HL-60 (cell line): ENCODE measurements at places on chromosomes 1 and 21.

- no peak for DNase-seq
These were observed 379.4 kb upstream of the RUNX1 start for GRCh38 chr21:35428489-35428888.

DNA sequence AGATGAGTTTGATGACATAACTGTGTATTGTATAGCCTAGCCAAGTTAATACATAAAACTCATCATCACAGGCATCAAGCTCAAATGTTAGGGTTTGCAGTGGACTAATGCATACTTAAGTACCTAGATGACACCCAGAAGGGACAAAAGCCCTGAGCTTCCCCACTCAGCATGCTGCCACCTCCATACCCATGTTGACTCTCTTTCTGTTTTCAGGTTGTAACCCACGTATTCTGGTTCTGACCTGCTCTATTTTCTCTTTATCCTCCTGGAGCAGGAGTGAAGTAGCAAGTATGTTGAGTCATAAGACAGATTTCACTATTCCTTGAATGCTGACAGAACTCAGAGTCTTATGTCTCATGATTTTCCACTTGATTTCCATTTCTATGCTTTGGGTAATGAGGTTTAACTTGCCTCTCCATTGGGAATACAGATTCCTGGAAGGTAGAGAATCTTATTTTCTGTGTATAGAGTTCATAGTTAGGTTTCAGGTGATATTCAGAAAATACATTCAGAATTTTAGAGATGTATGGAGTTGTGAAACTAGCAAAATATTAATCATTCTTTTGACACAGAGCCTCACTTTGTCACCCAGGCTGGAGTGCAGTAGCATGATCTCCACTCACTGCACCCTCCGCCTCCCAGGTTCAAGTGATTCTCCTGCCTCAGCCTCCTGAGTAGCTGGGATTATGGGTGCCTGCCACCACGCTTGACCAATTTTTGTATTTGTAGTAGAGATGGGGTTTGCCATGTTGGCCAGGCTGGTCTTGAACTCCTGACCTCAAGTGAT is 122.5 kb upstream of the KCNJ15 start:
- no peak for DNase-seq

GRCh38 chr21:41141031-41141457 is 26.9 kb upstream of the BACE2 start:
- no peak for DNase-seq

DNA sequence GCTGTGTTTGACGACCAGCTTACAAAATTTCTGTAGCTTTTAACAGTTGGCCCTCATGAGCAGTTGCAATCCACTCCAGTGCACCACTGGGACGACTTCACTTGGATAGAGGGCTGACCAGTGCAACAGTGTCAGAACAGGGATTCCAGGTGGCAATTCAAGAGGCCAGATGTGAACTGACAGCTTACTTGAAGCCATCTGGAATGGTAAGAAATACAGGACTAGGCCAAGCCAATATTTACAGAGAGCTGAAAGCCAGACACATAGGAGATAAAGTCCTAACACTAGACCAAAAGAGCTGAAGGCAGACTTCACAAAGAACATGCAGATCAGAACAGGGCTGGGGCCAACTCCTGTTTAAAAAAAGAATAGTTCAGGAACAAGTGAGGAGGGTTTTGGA is 93.5 kb upstream of the NFIA start:
- DNase-seq, result no peak

DNA sequence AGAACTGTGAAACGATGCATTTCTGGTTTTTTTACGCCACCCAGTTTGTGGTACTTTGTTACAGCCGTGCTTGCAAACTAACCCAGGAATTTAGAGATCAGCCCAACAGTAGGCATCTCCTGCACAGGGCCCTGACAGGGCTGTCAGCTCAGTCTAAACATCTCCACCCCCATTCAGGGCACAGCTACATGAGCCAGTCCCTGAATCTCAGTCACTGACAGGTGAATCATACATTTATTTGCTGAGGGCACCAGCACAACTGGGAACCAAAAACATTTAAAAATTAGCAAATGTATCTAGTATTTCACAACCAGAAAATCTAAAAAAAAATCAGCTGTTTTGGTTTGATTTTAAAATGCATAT is 30.7 kb downstream of the PRDX6 start:
- no peak for DNase-seq

DNA sequence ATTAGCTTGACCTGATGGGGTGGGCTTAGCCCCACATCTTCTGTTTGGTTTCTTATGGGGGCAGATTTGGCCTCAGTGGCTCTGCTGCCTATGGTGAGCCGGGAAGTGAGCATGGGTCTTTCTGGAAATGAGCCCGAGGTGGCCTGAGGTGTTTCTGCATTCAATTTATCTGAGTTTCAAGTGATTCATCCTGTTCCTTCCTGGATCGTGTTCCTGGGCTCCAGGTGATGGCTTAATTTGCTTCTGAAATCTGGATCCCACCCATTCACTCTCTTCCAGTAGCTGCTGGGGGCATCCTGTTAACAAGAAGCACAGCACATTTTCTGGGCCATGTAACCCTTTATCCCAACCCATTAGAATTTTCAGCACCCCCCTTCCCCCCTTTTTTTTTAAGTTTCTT is 324.6 kb downstream of the CAMTA1 start:
- no peak for DNase-seq

GRCh38 chr1:11877074-11877473 is 18.3 kb upstream of the NPPB start:
- no peak for DNase-seq

- DNase-seq, result no peak
These were observed 10.1 kb upstream of the XCL2 start for GRCh38 chr1:168553680-168554553.

DNA sequence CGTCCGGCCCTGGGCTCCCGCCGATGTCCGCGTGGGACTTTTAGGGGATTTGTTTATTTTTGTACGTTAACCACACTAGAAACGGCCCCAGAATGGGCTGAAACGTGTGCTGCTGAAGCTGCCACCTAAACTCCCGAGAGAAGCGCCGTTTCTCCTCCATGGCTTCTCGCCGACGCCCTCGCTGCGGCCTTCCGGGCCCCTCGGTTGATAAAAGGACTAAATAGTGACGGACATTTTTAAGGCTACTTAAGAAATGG is 678 bp upstream of the PTTG1IP start:
- DNase-seq, result no peak

DNA sequence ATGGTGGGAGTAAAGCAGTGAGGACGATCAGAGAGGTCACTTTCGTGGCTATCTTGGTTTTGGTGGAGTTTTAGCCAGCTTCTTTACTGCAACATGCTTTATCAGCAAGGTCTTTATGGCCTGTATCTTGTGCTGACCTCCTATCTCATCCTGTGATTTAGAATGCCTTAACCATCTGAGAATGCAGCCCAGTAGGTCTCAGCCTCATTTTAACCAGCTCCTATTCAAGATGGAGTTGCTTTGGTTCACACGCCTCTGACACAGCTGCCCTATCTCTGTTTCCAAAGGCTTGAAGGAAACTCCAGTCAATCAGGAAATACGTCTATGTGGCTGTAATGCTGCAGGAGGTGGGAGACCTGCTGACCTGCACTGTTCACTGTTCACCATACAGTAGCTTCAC is 146.1 kb upstream of the POGK start:
- DNase-seq, result no peak

DNA sequence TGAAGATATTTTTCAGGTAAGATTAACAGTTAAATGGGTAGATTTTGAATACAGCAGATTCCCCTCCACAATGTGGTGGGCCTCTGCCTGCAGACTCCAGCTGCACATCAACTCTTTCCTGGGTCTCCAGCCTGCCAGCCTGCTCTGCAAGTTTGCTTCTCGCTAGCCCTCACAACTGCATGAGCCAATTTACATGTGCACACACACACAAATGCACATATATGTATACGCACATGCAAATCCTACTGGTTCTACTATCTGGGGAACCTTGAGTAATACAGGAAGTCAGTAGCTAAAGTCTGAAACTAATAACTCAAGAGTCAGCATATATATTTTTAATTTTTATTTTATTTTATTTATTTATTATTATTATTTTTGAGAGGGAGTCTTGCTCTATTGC is 34.8 kb upstream of the QSOX1 start:
- DNase-seq, result no peak

- DNase-seq, result no peak
These were observed 20.8 kb downstream of the LRRC8B start for GRCh38 chr1:89545264-89546038.

GRCh38 chr1:201826830-201827229 is 2.1 kb upstream of the IPO9 start:
- DNase-seq, result no peak

GRCh38 chr1:68770817-68771216 is 273.9 kb upstream of the DEPDC1 start:
- DNase-seq, result no peak
